ENCODE measurements at places on chromosomes 2 and 18. TPM values are rescaled to one million over a fixed set of nuclear protein-coding genes. Genes with fewer than 3 reads are reported as not detected.

CFAP65 gene
- not detected for total RNA-seq

CABYR gene
- 3.3 TPM for total RNA-seq

SP5 gene
- total RNA-seq = not detected

ZAP70 gene
- 503 TPM for total RNA-seq

RDH14 gene
- 21.8 TPM for total RNA-seq

LRP2 gene
- not detected for total RNA-seq

HOXD12 gene
- not detected for total RNA-seq

NPPC gene
- not detected for total RNA-seq

PLGLB1 gene
- 21.0 TPM for total RNA-seq

CRYBA2 gene
- not detected for total RNA-seq

CBLN2 gene
- total RNA-seq = not detected

DNA sequence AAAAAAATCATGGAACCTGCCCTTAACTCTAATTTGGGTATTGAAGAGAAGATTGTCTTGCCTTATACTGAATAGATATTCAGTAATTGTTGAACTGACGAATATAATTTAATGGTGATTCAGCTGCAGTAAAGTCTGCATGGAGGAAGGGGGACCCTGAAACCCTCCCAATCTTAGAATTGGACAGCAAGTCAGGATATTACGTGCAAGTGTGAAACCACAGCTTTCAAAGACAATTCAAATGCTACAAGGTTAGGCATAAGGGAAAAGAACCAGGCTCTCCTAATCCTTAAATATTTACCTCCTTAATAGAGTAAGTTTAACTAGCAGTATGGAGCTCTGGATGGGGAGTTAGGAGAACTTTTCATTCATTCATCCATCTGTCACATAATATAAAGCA lies 226.9 kb upstream of the TNP1 start:
- no peak for DNase-seq

GRCh38 chr2:42937171-42937875 lies 144.9 kb upstream of the HAAO start:
- no peak for DNase-seq

DNA sequence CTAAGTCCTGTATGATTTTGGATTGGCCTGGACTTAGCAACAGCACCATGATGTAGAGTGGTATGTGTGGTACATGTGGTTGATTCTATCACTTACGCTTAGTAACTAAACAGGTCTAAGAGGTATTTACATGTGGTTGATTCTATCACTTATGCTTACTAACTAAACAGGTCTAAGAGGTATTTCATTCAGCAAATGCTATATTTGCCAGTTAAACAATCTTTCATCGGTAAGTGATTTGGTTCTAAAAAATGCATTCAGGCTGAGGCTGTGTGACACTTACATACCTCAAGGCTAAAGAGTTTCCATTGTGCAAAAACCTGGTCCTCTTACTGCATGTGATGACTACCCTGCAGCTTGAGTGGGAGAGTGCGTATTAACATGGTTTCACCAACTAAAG lies 13.1 kb downstream of the EIF4E2 start:
- DNase-seq = no peak

DNA sequence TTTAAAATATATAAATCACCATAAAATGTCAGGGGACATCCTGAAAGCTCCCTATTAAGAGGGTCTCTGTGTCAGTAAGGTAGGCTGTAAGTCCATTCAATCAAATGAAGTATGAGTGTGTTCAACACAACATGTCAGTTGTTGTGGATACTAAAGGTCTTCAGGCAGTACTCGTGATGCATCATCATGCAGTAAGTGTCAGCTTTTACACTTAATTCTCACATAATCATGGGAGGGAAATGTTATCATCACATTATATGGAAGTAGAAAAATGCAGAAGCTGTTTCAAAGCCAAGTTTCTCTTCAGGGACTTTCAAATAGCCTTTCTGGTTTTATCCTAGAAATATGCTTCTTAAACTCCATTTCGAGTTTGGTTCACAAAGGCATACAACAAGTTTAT lies 477.1 kb upstream of the ID2 start:
- no peak for DNase-seq

GRCh38 chr2:157250836-157251235 lies 6.7 kb upstream of the GALNT5 start:
- no peak for DNase-seq

DNA sequence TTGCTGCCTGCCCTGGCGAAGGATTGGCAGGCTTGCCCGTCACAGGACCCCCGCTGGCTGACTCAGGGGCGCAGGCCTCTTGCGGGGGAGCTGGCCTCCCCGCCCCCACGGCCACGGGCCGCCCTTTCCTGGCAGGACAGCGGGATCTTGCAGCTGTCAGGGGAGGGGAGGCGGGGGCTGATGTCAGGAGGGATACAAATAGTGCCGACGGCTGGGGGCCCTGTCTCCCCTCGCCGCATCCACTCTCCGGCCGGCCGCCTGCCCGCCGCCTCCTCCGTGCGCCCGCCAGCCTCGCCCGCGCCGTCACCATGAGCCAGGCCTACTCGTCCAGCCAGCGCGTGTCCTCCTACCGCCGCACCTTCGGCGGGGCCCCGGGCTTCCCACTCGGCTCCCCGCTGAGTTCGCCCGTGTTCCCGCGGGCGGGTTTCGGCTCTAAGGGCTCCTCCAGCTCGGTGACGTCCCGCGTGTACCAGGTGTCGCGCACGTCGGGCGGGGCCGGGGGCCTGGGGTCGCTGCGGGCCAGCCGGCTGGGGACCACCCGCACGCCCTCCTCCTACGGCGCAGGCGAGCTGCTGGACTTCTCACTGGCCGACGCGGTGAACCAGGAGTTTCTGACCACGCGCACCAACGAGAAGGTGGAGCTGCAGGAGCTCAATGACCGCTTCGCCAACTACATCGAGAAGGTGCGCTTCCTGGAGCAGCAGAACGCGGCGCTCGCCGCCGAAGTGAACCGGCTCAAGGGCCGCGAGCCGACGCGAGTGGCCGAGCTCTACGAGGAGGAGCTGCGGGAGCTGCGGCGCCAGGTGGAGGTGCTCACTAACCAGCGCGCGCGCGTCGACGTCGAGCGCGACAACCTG lies at the start of gene DES:
Gene DES, plus strand, starts transcription at position 223 of the 857 bp plus-strand sequence. Its CDS starts 86 bp downstream, at position 309.
- no peak for DNase-seq

GRCh38 chr18:34261865-34262780 lies 37.4 kb upstream of the NOL4 start:
- no peak for DNase-seq

DNA sequence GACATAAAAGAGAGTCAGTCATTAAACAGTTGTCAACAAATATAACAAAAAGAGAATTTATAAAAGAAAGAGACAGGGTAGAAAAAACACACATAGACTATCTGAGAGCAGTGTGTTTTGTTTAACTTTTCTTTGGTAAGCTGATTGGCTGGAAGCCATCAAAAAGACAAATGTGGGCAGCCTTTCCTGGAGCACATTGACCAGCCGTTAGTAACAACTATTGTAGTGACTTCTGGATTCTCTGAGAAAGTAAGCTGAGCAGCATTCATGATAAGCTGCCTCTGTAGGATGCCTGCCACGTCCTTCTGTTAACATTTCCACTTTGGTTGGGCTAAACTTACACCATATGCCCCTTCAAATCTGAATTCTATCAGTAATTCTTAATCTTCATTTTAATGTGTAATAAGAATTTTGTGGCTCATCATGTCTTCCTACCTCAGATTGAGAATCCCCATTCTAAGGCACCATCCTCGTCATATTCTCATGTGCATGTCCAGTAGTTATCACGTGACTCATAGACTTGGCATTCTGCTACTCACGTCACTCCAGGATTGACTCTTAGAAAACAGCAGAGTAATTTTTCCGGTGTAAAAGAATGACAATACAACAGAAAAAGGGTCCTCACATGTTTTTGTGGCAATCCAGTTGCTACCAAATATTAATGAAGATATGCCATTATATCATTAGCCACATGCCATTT lies 43.4 kb upstream of the DNAJC10 start:
- no peak for DNase-seq

GRCh38 chr2:177603181-177603580 lies 210.6 kb downstream of the AGPS start:
- no peak for DNase-seq

- DNase-seq = no peak
Measured at GRCh38 chr2:101241158-101241557, 11.5 kb upstream of the CNOT11 start.

- DNase-seq = no peak
Measured at GRCh38 chr2:16479721-16480120, 185.9 kb downstream of the CYRIA start.

GRCh38 chr2:25276569-25277465 lies 64.9 kb downstream of the DNMT3A start:
- peak; percentile 71 for DNase-seq

GRCh38 chr2:20988905-20989304 lies 55.0 kb downstream of the APOB start:
- no peak for DNase-seq

DNA sequence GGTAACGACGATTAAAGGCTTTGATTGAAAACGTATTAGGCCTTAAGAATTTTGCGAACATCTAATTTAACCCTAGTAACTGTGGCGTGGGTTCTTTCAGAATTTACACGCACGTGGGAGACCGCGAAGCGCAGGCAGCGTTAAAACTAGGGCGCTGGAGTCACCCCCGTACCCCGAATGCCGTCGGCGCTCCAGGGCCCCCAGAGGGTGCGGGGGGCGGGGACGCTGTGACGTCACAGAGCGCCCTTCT lies 673 bp upstream of the SMCHD1 start:
- peak; percentile 92 for DNase-seq

GRCh38 chr2:236137066-236137465 lies 31.1 kb downstream of the GBX2 start:
- DNase-seq = no peak

DNA sequence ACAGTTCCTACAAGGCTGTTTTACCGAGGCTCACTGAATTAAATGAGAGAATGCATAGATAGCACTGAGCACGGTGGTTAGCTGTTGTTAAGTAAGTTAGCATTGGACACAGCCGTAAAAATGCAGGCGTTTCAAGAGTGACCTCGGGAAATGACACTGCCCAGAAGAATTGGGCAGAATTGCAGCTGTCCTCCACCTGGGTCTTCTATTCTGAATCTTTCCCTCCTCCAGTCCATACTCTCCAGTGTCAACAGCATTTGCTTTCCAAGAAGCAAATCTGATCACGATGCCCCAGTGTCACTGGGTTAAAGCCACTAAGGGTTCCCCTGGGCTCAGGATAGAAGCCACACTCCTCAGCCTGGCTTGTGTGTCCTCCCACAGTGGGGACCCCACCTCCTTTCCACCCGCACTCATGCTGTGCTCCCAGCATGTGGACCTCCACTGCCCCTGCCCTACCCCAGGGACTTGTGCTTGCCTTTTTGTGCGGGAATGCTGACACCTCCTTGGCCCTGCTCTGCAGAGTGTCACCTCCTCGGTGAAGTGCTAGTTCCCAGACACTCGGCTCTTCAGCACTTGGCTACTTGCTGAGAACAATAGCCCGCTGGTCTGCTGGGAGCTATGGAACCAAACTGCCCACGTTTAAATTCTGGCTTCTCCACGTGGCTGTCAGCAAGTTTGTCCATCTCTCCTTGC lies 135.0 kb downstream of the ANTXR1 start:
- DNase-seq = no peak

GRCh38 chr2:194709840-194710239 lies 947.2 kb upstream of the SLC39A10 start:
- no peak for DNase-seq

DNA sequence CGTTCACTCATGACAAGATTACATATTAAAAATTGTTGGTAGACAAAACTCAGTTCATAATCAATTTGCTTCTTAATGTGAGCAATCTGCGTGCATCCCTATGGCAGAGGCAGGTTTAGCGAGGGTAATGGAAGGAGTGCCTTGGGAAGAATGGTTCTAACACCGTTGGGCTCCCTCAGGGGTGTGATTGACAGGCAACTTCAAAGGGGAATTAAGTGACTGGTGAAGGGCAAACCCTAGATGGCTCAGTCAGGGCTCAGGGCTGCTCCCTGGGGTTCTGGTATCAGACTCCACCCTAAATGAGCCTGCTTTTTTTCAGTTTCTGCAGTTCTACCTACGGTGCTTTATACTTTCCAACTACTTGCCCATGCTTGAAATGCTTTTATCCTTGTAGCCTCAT lies 419.5 kb upstream of the CELF4 start:
- DNase-seq = no peak
